ENCODE measurements at places on chromosomes 5 and 9.
A peak's percentile ranks its signal among the peaks of the same experiment; 100 is the strongest.

GRCh38 chr5:41432481-41433253 is 77.7 kb downstream of the PLCXD3 start:
- DNase-seq: no peak

DNA sequence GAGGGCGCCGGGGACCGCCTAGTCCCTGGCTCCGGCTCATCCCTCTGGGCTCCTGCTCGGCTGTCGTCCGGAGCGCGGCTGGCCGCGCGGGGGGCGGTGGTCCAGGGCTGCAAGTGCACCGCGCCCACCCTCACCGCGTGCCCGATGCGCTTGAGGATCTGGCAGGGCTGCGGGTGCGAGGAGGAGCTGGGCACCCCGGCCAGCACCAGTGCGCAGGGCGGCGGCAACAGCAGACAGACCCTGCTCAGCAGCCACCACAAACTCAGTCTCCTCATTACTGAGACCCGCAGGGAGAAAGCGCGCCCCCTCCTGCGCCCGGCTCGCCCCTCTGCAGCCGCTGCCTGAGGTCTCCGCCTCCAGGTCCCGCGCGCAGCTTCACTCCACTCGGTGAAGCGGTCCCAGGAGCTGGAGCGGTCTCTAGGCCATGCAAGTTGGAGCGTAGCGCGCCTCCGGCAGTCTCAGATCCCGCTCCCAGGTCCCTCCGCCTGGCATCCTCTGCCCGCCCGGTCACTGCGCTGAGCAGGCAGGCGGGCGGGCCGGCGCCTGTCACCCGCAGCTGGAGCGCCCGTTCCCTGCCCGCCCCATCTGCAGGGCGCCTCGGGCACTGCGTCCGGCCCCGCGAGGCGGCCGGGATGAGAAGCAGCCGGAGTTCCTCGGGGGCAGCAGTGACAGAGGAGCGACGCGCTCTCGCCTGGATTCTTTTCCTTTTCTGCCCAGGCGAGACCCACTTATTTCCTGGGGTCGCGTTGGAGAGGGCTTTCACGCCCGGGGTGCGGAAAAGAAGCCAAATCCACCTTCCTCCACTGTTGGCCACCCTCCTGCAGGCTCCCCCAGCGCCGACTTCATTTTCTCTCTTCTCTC is 512 bp downstream of the GRIN3A start:
- DNase-seq: no peak

- DNase-seq: no peak
These were observed 189.7 kb downstream of the ATPSCKMT start for GRCh38 chr5:10059980-10060379.

DNA sequence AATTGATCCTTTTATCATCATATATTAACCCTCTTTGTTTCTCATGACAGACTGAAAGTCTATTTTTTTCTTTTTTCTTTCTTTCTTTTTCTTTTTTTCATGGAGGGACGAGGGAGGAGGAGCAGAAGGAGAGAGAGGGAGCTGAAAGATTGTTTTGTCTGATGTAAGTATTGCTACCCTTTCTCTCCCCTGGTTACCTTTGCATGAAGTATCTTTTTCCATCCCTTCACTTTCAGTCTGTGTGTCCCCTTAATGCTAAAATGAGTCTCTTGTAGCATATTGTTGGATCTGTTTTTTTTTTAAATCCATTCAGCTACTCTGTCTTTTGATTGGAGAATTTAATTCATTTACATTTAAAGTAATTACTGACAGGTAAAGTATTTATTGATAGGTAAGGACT is 27.5 kb upstream of the SERINC5 start:
- DNase-seq: no peak

DNA sequence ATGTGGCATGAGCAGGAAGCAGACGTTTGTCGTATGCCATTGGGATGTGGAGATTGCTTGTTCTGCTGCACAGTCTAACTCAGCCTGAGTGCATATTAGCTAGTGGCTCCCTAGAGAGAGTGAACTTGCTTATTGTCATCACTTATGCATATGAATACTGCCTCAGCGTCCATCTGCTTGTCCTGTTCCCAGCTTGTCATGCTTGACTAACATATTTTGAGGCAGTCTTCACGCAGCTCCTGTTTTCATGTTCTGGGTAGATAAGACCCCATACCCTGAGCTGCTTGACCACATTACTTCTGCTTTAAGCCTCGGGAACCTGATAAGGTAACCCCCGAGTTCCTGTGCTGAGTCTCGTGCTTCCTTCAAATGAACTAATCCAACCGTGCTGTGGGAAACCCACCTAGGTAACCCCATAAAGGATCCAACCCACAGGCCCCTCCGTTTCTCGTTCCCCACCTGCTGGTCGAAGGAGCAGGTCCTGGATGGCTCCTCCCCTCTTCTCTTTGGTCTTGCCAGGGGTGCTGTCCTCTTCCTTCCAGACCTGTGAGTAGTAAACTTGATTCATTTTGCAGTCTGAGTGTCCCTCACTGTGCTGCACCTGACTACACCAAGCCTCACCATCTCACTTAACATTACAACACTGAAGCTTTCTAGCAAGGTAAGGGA is 25.0 kb downstream of the ANKRD33B start:
- no peak for DNase-seq

- no peak for DNase-seq
These were observed 5.6 kb upstream of the SEC24A start for GRCh38 chr5:134642931-134643530.

- DNase-seq: peak; percentile 65
These were observed 20.3 kb downstream of the CCDC187 start for GRCh38 chr9:136283291-136284235.

GRCh38 chr5:76204713-76205112 is 121.5 kb downstream of the SV2C start:
- DNase-seq: no peak

DNA sequence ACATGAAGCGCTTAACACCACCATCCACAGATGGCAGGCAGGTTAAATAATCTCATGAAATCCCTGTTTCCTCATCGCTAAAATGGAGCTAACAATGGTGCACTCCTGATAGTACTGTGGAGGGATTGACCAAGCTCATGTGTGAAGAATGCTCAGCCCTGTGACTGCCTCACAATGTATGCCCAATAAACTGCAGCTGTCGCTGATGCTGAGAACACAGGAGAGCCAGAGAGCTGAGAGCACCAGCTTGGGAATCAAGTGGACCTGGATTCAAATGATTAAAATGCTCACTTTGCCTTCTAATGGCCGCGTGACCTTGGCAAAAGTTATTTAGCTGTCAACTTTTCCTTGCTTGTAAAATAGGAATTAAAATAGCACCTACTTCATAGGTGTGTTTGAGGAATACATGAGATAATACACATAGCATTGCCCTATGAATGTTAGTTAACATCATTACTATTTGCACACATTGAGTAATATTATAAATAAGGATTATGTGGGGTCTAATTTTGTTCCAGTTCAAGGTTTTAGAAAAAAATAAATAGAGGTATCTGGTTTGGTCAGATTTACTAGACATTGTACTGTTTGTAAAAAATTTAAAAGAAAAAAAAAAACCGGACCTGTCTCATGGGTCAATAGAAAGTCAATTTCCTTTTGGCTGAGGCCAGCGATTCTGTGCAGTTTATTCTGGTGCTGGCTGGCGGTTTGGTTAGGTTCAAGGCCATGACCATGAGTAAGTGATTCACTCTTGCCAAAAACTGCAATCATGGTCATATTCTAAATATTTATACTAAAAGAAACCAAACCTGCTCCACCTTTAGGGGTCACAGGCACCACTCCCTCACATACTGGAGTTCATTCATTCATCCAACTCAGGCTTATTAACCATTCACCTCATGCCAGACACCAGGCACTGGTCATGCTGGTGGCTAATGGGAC is 101.3 kb downstream of the SH3TC2 start:
- DNase-seq: no peak

DNA sequence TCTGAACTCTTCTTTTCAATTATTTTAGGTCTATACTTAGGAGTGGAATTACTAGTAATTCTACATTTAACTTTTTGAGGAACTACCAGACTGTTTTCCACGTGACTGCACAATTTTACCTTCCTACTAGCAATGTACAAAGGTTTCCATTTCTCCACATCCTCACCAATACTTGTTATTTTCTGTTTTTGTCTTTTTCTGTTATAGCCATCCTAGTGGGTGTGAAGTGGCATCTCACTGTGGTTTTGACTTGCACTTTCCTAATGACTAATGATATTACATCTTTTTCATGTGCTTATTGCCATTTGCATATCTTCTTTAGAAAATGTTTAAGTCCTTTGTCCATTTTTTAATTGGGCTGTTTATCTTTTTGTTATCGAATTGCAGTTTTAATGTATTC is 136.9 kb upstream of the EGFLAM start:
- no peak for DNase-seq

DNA sequence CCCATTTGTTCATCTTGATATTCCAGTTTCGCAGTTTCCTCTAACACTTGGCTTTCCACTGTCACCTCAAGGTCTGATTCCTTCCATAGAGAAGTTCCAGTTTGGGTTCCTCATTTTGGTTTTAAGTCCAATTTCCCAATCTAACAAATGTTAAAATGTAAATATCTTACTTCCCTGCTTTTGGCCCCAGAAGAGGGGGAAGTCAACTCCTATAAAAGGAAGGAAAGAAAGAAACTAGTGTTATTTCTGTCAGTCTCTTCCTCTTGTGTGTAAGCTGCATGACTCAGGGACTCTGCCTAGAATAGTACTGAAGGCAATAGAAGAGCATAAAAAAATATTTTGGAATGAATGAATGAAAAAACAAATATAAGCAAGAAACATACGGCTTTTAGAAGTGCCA is 127.5 kb upstream of the CCNG1 start:
- no peak for DNase-seq

DNA sequence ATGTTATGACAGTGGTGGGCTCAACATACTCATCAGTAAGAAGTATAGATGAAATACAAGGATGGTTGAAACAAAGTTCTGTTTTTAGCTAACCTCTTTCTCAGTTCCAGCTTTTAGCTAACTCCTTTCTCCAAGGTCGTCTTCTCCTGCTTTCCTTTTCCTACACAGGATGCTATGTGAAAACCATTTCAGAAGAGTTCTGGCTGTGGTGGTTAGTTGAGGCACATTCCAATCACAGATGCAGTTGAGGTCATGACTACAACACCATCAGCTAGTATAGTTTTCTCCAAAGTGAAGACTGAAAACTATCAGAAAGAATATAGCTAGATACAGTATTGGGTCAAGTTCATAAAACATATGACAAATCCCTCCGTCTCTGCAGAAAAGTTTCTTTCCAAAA is 477.7 kb upstream of the C9orf72 start:
- no peak for DNase-seq

GRCh38 chr9:112556497-112557442 is 70.1 kb downstream of the KIAA1958 start:
- no peak for DNase-seq

DNA sequence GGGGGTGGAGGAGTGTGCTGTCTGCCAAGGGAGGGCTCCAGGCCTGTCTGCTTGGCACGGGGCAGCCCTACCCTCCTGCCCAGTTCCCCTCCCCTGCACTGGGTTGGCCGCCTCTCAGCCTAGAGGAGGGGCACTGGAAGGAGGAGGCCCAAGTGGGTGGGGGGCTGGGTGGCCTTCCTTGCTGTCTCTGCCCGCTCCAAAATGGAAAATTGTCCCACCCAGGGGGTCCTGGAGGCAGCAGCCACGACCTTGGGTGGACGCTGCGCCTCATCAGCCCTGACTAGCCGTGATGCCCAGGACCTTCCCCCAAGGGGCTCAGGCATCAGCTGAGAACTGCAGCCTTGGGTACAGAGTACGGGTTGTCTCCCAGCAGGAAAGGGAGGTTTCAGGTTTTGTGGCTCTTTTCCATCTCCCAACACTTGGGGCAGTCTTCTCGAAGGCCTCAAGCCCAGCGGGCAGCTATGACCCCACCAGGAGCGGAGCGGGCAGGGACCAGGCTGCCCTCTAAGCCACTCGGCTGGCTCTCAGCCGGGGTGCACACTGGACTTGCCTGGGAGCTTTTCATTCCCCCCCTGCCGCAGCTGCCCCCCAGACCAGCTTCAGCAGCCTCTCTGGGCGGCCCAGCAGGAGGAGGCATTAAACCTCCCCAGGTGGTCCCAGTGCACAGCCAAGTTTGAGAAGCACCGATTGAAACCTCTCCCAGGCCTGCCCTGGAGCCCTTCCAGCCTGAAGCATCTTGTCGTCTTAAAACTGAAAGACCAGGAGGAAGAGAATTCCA is 20.6 kb downstream of the NTNG2 start:
- DNase-seq: no peak

GRCh38 chr5:143166661-143167420 is 236.6 kb downstream of the NR3C1 start:
- DNase-seq: no peak

DNA sequence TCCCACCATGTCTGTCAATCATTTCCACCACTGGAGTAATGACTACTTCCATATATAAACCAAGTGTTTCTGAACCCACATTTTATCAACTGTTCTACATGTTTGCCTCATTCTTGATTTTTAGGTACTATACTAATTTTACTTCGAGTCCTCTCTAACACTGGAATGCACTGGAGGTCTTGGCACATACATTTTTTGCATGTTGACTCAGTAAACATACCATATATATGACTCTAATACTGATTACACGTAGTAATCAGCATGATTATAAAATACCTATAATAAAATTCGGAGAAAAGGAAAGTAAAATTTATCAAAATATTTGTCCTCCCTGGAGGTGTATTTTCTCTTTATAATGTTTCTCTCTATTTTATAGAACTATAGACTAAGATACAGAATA is 621.7 kb upstream of the NUDT12 start:
- DNase-seq: no peak

- DNase-seq: no peak
These were observed 576.1 kb downstream of the CDH12 start for GRCh38 chr5:22277006-22277405.

DNA sequence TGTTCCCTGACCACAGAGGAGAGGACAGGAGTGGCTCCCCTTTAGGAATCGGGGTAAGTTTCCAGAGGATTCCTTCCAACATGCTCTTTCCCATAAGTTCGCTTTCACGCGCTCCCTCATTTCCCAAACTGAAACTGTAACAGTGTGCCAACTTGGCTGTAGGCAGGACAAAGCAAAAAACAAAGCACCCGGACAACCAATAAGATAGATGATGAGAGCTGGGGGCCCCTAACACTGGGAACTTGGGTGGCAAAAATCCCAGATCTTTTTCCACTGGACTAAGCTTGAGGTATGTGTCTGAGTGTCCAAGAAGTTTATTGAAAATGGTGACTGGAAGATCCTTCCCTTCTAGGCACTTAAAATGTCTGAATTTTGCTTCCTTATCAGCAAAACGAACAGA is 258.7 kb upstream of the IL12B start:
- no peak for DNase-seq

GRCh38 chr5:9502050-9502834 is 43.6 kb downstream of the SEMA5A start:
- DNase-seq: no peak

Data from CD4-positive, alpha-beta T cell treated with Interleukin-6 at 100 ng/mL for 8 hours (primary cell).